Ammon's horn (tissue), 1 donor: ENCODE measurements at places on chromosomes 3 and 15.

DNA sequence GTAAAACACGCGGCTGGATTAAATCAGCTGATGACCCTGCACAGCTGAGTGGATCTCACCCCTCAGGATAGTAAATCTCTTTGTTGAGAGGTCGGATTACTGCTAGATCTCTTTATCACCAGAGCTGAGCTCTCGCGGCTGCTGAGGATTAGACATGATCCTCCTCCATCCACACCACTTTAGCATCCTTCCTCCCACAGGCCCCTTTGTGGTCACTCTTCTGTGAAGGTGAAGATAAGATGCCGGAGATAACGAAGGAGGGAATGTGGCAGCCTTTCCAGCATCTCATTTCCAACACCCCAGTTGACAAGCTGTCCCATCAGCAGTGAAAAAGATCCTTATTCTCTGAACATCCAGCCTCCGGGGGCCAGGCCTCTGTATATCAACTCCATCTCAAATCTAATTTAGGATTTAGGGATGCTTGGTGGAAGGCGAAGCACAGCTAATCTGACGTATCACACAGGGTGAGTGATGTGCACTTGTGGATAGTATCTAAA is 47.5 kb upstream of the SELENOK start:
- no peak for DNase-seq

GRCh38 chr3:178699810-178700209 is 163.6 kb downstream of the KCNMB2 start:
- no peak for DNase-seq

DNA sequence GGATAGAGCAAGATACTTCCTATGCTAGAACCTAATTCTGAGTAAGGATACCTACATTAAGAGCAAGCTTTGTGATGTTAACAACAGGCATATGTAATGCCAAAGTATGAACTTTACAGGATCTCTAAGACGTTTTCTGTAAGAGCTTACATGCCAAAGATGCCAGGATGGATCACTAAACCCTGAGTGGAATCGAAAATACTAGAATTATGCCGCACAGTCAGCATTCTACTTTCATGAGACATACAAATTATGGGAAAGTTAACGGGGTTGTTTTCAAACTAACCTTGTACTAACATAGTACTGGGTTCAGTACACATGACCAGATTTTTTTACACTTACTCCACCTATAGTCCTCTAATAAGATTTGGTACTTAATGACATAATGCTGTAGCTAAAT is 55.1 kb downstream of the AAGAB start:
- DNase-seq: no peak

- no peak for DNase-seq
Measured at GRCh38 chr3:34261001-34261385, 462.6 kb downstream of the PDCD6IP start.

DNA sequence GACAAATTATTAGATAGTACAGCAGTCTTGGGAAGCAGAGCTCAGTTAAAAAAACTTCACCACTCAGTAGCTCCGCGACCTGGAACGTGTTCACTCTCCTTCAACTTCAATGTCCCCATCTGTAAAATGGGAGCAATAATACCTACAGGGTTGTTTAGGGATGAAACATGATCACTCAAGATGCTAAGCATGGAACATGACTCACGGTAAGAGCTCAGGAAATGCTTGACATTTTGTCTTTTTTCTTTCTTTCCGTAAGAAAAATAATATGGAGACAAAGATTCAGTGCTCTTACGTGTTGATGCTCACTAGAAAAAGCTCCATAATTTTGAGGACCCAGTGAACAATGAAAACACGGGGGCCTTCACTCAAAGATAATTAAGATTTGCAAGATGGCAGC is 606.7 kb upstream of the MDFIC2 start:
- no peak for DNase-seq

GRCh38 chr3:157136647-157137387 is 23.1 kb downstream of the CCNL1 start:
- no peak for DNase-seq

DNA sequence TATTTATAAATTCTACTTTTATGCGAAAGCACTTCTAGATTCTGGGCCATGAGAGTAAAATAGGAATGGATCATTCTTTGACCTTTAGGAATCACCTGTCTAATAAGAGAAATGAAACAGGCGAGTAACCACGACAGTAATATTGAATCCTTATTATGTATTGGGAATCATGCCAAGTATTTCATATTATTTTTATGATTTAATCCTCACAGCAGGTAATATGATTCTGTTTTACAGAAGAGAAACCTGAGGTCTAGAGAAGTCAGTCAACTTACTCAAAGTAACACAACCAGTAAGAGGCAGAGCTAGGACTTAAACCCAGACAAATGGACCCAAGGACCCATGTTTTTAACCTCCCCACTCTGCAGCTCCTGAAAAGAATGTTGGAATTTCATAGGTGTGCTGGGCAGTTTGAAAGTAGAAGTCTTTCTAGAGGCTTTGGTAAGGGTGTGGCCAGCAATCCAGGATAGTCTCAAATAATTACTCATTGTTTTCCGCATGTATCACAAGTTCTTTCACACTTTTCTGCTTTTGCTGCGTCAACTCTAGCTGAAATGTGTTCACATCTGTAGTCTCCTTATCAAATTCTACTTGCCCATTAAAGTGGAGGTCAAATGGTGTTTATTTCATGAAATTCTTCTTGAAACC is 181.7 kb downstream of the TPRG1 start:
- no peak for DNase-seq

DNA sequence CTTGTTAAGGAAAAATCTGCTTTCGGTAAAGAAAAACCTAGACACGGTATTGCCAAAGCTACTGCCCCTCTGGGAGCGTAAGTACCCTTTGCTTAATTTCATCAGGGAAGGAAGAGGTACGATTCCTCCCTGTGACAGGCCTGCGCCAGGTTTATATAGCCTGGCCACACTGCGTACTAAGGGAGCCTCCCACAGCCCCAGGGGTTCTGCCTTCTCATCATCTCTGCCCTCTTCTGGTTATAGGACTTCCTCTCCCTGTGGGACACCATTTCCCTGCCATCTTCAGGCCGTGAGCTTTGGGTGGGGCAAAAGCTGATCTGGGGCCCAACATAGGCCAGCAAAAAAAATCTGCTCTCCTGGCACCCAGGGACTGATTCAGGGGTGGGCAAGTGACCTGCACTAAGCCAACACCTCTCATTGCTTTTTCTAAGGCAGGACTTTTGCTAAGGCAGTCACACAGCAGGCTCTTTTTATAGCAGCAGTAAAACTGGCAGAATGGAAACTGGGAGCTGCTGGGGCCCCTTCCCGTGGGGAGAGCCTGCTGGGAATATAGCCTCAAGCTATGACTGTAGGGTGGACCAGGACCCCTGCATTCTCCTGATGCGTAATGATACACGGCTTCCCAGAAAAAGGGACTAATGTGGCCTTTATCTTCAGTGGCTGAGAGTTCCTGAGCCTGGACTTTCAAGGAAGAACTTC is 76.2 kb downstream of the PRICKLE2 start:
- no peak for DNase-seq
